Tibial artery (tissue), 4 donors: ENCODE measurements at places on chromosomes 4 and X.

DNA sequence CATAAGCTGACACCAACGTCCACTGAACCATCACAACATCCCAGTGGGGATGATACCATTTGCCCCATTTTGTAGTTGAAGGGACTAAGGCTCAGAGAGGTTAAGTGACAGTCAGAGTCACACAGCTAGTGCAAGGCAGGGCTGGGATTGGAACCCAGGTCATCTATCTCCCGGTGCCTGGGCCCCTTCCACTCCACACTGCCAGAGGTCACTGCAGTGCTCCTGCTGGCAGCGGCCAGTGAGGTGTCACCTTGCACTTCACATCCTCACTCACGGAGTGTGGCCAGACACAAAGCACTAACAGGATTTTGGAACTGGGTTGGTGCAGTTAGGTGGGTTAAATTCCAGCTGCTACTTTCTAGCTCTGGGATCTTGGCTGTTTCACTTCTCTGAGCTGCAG, 118.7 kb downstream of the ENPP6 start:
- DNase-seq = no peak

- DNase-seq = no peak
Observed at GRCh38 chr4:68366600-68366999, 16.7 kb upstream of the YTHDC1 start.

DNA sequence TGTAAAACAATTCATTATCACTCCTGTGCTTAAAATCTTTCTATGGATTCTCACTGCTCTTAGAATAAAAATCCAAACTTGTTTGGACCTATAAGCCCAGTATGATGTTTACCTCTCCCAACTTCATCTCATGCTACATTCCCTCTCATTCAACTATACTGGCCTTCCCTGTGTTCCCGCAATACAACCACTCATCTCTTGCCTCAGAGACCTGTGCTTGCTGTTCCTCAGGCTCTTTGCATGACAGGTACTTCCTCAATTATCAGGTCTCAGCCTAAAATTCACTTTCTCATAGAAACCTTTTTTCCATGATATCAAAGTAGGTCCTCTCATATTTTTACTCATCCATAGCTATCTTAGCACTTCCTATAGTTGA, 71.7 kb downstream of the ENOX2 start:
- DNase-seq = no peak

GRCh38 chr4:155785828-155786227, 27.0 kb downstream of the GUCY1B1 start:
- no peak for DNase-seq

DNA sequence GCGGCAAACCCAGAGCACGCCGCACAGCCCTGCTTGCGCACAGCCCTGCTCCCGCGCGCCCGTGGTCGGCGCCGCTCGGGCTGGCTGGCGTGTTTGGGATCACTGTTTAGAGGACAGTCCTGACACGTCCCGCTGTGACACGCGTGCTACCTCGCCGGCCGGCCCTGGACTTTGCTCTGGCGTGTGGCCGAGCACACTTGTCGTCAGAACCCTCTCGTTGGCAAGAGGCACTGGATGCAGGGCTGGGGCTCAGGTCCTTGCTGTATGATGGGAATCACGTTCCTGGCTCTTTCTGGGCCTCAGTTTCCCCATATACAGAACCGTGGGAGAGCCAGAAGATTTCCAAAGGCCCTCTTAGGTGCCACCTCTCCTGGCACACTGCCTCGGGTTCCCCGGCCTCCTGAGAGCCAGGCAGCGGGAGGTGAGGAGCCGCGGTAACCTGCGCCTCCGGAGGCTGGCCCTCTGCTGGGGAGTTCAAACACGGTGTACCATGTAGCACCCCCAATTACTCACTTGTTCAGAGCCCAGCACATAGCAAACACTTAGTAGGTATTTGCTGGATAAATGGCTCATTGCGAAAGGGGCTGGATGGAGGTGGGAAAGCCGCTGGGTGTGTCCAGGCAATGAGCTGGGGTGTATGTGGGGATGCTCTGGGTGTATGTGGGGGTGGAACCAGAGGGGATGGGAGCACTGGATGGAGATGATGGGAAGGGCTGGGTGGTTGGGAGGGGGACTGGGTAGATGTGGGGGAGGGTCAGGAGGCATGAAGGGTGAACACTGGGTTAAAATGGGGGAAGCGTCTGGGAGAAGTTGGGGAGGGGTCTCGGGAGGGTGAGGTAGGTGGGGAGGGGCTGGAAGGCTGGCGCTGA, 76.6 kb downstream of the HTRA3 start:
- peak; percentile 60 for DNase-seq

DNA sequence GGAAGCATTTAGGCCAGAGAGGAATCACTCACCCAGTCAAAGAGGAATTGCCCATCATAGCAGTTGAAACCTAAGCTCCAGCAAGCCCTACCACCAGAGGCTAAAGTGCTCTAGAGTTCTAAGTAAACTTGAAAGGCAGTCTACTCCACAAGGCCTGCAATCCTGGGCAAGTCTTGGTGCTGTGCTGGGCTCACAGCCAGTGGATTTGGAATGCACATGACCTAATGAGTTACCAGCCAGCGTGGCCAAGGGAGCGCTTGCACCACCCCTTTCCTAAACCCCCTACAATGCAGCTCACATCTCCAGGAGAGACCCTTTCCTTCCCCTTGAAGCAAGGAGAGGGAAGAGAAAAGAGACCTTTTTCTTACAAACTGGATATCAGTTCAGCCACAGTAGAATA, 445.7 kb downstream of the GASK1B start:
- DNase-seq = no peak

- no peak for DNase-seq
Observed at GRCh38 chr4:32145987-32146386, 1425.8 kb downstream of the PCDH7 start.

- no peak for DNase-seq
Observed at GRCh38 chrX:19272452-19272851, 71.3 kb upstream of the PDHA1 start.

GRCh38 chrX:19661961-19662360, 146.7 kb upstream of the MAP3K15 start:
- no peak for DNase-seq

DNA sequence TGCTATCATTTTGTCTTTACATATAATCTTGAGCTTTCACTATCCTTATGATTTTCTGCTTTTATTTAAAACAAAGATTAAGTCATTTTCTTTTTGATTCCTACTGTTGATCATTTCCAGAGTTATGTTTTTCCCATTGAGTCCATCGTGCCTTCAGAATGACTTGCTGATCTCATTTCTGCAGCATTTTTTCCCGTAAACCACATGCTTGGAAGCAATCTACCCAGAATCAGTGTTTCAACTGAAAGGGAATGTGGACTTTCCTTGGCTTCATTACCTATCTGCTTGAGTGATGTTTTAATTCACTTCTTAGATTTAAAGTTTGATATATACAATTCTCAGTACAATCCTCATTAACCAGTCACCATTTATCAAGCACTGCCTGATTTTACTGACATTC, 192.4 kb upstream of the FSTL5 start:
- no peak for DNase-seq

DNA sequence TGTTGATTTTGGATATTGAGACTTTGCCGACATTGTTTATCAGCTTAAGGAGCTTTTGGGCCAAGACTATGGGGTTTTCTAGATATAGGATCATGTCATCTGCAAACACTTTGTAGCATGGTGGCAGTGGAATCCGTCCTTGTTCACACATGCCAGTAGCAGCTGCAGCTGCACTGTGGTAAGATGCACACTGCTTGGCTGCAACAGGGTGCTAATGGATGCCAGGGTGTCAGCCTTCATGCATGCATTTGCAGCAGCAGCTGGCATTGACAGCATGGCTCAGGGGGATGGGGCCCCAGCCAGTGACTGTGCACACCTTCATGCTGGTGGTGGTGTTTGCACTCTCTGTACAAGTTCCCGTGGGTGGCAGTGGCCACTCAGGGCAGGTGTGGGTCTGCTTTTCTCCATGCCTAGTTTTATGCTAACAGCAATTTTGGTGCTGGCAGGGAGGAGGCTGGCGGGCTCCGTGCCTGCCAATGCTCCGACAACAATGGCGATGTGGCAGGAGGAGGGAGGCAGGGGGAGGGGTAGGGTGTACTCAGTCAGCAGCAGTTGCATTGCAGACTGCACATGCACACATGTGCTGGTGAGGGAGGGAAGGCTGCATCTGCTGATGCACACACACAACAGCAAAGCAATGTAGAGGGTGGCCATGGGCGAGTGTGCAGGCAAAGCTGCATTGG, 37.5 kb downstream of the BEX3 start:
- no peak for DNase-seq

DNA sequence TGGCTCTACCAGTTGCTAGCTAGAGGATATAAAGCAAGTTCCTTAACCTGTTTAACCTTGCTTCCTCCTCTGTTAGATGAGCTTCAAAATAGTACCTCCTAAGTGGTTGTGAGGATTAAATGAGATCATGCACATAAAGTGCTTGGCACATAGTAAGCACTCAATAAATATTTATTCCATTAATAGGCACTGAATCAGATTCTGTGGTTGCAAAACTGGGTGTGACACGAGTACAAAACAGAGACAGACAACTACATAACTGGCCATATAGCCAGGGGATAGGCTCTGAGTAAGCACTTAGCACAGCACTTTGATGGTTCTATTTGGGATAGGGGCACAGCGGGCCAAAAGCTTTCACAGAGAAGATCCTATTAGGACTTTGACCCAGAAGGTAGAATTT, 150.3 kb downstream of the RELL1 start:
- no peak for DNase-seq

- DNase-seq = no peak
Observed at GRCh38 chr4:74364652-74365491, at the start of gene EREG. Gene EREG, plus strand, starts transcription at chr4:74365145. Its CDS starts 164 bp downstream, at chr4:74365309.

DNA sequence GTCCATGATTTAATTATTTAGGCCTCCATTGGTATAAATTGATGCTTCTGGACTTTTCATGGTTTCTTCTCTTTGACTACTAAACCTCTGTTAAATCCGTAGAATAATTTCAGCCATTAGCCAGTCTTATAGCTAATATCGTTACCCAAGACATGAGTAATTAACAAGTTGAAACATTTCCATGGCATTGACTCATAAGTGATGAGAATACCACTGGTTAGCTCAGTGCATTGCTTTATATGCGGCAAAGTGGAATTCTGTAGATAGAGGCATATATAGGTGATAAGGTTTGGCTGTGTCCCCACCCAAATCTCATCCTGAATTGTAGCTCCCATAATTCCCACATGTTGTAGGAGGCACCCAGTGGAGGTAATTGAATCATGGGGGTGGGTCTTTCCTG, 80.6 kb downstream of the VCX2 start:
- DNase-seq = no peak

GRCh38 chr4:145042601-145043285, 55.3 kb downstream of the ANAPC10 start:
- DNase-seq = no peak

DNA sequence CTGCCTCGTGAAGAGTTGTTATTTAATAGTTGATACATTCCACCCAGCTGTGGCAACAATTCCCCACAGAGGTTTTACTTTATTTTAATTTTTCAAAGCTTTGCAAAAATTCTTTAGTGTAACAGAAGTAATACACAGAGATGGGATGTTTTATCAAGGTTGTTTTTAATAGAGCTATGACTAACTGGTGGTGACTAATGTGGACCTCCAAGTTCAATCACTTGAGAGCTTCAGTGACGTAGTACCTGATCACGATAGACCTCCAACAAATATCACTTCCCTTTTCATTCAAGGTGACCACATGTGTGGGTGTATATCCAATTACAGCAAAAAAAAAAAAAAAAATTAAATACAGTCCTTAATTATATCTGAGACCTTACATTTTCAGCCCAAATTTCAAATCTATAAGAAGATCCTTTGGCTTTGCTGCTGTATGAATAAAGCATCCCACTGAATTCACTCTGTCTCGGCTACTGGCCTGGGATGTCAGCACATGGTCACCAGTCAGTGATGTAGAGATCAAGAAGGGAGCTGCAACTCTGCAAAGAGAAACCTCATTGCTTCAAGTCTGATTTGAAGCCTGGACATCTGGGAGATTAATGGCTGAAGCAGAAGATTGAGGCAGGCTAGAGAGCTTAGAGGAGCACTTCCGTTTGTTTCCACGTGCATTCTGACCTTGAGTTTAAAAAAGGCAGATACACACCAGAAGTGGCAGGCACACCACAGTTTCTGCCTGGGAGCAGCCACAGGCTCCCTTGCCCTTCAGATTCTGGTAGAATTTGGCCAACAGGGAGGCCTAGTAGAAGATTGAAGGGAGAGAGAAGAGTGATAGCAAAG, 345.9 kb upstream of the NOCT start:
- no peak for DNase-seq

DNA sequence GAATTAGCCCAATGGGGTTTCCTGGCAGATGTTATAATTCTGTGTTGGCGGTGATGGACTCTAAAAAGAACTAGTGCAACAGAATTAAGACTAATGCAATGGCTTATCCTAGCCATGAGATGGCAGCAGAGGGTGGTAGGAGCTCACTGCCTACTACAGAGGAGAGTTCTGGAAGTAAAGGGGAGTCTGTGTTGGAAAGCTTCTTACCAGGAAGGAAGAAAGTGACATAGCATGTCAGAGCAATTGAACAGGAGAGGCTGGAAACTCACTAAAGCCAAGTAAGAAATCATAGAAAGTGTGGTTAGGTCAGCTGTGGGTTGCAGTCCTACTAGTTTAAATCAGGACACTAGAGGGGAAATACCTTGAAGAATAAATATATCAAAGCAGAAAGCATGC, 6.3 kb upstream of the TRPC5OS start:
- no peak for DNase-seq

- no peak for DNase-seq
Observed at GRCh38 chr4:16843831-16844508, 54.5 kb downstream of the LDB2 start.

DNA sequence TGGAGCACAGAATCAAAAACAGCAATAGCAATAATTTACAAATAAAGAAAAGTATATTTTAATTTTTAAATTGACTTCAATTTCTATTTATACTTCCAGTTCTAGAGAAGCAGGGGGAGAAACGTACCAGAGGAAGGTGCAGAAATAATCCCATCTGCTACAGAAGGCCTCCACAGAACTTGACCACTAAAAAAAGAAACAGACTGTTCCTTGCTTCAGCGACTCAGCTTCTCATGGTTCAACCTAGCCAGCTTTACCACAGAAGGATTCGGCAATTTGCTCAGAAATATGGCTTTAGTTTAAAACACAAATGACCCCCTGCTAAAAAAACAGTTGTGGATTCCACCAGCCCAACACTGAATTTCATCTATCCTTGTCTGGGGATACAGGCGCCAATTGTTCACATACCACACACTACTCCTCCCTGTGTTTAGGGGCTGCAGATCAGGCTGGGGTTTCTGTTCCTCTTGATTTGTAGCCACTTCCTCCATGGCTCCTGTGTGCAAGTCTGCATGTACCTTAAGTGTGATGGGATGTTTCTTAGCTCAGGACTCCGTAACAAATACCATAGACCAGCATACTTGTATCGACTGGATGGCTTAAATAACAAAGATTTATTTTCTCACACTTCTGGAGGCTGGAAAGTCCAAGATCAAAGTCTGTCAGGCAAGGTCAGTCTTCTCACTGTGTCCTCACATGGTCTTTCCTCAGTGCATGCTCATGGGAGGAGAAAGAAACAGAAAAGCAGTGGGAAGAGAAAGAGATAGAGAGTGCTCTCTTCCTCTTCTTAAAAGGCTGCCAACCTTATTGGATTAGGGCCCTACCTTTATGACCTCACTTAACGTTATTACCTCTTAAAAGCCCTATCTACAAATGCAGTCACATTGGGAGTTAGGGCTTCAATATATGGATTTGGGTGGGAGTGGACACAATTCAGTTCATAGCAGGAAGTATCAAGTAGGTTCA, 79.1 kb downstream of the AMOT start:
- DNase-seq = no peak
